ENCODE measurements at places on chromosomes 6 and 20.

- DNase-seq = no peak
Measured at GRCh38 chr20:48673507-48673906, 154.3 kb downstream of the PREX1 start.

DNA sequence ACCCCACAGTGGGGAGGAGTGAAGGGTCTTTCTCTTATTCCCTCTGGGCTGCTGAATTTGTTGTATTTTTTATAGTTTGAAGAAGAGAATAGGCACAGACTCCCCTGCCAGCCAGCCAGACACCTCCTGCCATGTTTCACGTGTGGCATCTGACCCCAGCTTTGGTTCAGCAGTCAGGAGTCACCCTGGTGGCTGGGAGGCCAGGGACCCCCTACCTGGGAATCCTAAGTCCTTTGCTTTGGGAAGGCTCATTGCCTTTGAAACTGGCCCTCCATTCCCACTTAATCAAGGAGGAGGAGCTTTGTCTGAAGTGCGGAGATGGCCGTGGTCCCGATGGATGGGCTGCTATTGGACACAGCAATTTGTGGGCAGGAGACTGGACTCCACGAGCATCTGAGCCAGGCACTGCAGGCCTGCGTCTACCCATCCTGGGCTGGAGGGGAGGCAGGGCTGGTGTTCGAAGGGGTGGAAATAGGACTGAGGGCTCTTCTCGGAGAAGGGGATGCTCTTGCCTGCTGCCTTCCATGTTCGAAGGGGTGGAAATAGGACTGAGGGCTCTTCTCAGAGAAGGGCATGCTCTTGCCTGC lies 196.1 kb downstream of the DLL1 start:
- no peak for DNase-seq

DNA sequence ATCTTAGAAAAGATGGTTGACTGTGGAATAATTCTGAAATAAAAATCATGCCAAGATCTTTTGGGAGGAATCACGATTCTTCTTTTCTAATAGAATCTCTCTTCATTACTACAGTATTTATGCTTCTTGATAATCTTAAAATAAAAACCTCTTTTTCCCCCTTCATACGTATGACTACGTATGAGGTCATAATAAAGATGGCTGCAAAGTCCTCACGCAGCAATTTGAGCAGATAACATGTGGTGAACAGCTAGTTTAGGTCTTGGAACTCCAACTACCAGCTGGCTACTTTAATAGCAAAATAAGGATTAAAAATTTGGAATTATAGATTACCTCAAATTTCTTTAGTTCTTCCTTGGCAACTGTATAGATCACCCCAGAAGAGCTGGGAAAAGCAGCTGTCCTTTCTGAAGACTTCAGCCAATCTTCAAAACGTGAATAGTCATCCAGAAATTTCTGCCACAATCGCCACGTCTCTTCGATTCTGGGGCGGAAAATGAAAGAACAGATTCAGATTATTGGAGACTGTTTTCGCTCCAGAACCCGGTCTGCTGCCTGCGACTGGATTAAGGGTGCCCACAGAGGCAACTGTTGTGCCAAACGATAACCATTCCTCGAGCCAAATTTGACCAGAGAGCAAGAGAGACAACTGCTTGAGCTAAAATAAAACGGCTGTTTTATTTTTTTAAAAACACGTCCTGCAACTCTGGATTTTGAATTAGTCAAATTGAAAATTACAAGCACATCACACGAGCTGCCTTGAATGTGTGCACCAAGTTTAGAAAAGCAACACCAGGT lies 347.3 kb downstream of the ESR1 start:
- DNase-seq = no peak

GRCh38 chr6:165821754-165822153 lies 158.7 kb upstream of the PDE10A start:
- no peak for DNase-seq

DNA sequence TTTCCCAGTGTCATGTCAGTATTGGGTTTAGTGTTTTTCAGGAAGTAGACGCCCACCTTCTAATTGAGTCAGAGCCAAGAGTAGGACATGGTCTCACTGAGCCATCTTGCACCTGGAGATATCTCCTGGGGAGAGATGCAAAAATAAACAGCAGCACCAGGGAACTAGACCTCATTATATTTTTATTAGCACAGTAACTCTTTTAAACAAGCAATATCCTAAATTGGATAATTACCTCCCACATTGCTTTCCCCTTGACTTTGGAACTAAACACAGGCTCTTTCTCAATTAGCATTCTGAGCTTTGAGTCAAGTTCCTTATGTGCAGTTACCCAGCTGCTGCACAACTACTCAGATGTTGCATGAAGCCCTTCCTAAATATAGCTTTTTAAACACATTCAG lies 175.4 kb downstream of the IBTK start:
- no peak for DNase-seq

DNA sequence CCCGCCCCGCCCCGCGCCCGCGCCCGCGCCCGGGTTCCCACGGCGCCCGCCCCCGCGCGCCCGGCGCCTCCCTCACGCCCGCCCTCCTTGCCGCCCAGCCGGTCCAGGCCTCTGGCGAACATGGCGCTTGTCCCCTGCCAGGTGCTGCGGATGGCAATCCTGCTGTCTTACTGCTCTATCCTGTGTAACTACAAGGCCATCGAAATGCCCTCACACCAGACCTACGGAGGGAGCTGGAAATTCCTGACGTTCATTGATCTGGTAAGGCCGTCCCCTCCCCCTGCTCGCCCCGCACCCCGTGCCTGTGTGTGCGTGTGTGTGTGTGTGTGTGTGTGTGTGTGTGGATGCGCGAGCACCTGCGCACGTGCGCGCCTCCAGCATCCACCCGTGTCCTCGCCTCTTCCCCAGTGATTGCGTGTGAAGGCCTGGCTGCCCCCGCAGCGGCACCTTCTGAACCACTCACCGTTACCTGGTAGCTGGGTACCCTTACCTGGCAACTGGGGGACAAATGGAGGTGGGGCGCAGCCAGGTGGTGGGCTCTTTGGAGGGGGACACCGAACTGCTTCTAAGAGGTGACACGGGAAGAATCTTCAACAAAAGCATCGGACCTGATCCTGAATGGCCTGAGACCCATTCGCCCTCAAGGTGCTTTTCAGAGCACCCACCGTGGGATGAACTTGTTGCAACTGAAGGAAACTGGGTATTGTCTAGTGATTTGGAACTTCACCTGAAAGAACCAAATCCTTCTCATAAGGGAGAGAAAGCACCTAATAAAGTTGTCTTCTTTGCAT lies at the start of gene AIG1:
Gene AIG1, plus strand, starts transcription at position 84 of the 791 bp plus-strand sequence. Its CDS starts 37 bp downstream, at position 121.
- peak; percentile 40 for DNase-seq

DNA sequence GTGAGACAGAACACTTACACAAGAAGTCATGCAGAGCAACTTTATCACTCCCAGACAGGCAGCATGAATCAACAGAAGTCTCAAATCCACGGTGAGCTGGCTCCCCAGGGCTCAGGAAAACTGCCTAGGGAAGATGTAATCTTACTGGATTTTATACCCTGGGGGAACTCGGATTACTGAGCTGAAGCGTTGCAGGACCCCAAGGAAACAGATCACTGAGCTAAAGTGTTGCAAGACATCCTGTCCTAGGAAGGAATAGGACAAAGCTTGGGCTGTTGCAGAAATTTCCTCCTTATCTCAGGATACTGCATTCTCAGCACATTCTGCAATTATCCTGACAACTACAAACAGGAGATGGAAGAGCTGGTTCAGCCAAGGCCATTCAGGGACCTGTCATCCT lies 224.8 kb downstream of the TFAP2A start:
- DNase-seq = no peak

DNA sequence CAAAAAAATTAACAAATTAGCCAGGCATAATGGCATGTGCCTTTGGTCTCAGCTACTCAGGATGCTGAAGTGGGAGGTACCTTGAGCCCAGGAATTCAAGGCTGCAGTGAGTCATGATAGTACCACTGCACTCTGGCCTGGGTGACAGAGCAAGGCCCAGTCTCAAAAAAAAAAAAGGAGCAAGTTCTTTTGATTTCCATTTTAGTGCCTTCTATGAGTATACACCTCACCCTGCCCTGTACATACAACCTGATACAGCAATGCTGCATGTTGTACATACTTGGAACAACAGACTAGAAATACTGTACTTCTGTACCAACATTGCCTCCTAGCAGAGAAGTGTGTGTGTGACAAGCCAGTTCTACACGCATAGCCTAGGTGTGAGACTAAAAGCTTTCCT lies 97.3 kb upstream of the CARMIL1 start:
- no peak for DNase-seq

DNA sequence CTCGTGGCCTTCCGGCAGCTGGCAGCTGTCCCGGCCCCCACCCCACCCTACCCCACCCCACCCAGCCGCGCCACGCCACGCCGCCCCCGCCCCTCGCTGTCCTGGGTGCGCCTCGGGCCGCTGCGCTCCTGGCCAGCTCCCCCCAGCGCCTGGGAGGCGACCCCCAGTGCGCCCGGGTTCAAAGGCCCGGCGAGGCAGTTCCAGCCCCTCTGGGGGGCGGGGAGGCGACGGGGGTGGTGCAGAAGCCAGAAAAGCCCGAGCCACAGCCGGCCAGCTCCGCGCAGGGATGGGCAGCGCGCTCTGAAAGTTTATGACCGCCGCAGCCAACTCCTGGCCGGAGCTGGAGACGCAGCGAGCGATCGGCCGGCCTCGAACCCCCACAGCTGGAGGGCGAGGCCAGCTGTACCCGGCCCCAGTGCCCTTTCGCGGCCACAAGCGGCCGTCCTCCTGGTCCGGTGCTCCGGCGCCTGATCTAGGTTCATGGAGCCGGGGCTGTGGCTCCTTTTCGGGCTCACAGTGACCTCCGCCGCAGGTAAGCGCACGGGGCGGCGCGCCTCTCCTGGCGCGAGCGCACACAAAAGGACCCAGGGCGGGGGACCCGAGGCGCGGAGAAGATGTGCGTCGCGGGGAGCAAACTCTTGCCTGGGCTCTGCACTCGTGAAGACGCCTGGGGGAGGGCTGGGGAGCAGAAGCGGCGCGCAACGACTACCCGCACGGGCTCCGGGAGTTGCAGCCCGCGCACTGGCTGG lies at the start of gene EDN3:
Gene EDN3, plus strand, starts transcription at position 279 of the 749 bp plus-strand sequence. Its CDS starts 202 bp downstream, at position 481.
- DNase-seq = no peak

DNA sequence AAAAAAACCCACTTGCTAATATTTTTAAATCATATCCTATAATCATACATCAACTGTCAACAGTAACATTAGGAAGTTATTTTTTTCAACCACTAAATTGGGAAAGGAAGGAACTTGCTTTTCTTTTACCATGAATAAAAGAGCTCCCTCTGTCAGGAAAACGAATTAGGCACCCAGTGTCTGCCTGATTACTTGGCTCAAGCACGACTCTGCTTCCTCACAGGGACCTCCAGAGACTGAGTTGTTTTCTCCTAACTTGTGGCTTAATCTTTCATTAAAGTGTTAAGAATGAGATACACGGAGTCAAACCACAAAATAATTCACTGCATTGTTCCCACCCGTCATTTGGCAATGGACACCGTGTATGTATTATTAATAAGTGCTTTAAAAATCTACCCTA lies 1405.1 kb upstream of the EYS start:
- DNase-seq = no peak

Data from stimulated activated CD4-positive, alpha-beta T cell treated with anti-CD3 and anti-CD28 coated beads, TNF-alpha, amount 100 ng/mL, for 48 hours (primary cell).